ENCODE measurements at places on chromosomes 3 and 15. TPM values are rescaled to one million over a fixed set of nuclear protein-coding genes. Genes with fewer than 3 reads are reported as not detected.
A peak's percentile ranks its signal among the peaks of the same experiment; 100 is the strongest.

The MST1R gene
- 1.3 TPM for total RNA-seq

The GRAMD2A gene
- total RNA-seq = not detected

The KCNH8 gene
- total RNA-seq = not detected

The TMEM212 gene
- total RNA-seq = not detected

The RARRES1 gene
- 1.3 TPM for total RNA-seq

The GP9 gene
- 0.20 TPM for total RNA-seq

The RTP3 gene
- 28.6 TPM for total RNA-seq

The TGM5 gene
- total RNA-seq = not detected

The LAMB2 gene
- total RNA-seq = 172 TPM

GRCh38 chr3:105473521-105474223 lies 107.0 kb downstream of the ALCAM start:
- no peak for DNase-seq

DNA sequence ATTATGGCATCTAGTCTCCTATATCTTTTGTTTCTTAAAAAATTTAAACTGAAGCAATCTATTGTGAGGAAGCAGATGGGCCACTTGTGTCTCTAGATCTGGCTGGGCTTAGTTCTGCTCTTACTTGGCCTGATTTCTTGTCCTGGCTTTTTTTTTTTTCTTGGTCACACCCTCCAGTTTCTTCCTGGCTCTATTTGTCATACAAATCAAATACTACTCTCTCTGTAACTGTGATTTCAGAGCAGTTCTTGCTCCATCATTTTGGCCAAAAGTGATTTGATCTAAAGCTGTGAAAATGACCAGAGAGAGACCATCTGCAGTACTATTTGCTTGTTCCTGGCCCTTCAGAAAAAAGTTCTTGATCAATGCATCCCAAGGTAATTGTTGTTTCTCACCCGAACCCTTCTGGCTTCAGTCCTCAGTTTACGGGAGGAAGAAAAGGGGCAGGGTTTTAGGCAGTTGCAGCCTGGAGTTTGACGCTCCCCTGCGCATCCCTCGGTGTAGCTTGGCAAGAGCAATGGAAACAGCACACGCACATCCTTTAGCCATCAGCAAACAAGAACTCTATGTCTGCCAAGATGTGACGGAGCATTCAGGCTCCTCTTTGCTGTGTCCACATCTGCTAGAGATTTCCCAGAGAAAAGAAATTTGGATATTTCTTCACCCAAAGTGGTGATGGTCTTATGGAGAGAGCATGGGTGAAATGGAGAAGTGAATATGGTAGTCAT lies 31.6 kb downstream of the CHST2 start:
- DNase-seq = no peak

DNA sequence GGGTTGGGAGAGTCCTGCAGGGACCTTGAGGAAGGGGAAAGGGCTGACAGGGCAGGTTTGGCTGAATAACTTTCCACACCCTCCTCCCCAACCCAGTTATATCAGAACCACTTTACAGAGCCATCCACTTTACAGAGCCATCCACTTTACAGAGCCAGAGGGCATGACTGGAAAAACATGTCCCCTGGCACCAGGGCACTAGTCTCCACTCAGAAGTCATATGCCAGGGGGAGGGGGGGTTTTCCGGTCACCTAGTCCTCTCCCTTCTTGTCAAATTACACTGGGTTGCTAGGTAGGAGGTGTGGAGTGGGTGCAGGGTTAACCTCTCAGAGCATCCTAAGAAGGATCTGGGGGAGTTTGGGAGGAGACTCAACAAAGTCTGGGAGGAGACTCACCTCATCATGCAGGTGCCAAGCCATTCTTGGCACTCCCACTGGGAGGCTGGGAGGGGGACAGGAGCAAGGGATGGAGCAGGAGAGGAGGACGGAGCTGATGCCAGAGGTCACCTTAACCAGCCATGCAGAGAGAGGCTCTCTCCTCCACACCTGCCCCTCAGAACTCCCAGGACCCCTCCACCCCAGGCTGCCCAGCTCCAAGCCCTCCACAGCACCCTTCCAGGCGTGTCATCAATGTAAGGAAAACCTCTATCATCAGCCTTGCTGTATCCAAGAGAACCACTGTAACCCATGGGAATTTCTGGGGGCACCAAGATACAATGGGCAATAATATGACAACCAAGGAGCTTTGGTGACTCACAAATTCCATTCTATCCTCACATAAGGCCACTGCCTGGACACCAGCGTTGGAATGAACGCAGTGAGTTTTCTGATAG lies 1.7 kb downstream of the LRRC2 start:
- no peak for DNase-seq

DNA sequence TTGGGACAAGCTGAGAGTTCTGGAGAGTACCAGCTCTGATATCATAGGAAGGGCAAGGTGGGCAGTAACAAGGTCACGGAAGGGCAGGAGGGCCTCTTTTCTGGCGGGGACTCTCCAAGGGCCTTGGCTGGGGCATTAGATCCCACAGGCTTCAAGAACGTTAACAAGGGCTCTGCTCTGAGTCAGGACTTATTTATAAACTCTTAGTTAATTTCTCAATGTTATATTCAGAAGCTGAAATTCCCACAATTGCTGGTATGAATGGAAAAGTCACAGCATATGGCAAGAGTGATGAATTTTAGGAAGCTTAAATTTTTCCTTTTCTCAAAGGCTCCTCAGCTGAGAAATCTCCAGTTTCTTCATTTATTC lies 320.2 kb upstream of the TBC1D5 start:
- DNase-seq = no peak

GRCh38 chr3:13047296-13048165 lies 25.7 kb downstream of the IQSEC1 start:
- DNase-seq = no peak

- DNase-seq = no peak
These were observed 16.9 kb upstream of the CSPG4 start for GRCh38 chr15:75729326-75730069.

- no peak for DNase-seq
These were observed 82.2 kb downstream of the C3orf70 start for GRCh38 chr3:185070491-185071286.

GRCh38 chr3:152583963-152584362 lies 251.0 kb upstream of the P2RY1 start:
- DNase-seq = no peak

DNA sequence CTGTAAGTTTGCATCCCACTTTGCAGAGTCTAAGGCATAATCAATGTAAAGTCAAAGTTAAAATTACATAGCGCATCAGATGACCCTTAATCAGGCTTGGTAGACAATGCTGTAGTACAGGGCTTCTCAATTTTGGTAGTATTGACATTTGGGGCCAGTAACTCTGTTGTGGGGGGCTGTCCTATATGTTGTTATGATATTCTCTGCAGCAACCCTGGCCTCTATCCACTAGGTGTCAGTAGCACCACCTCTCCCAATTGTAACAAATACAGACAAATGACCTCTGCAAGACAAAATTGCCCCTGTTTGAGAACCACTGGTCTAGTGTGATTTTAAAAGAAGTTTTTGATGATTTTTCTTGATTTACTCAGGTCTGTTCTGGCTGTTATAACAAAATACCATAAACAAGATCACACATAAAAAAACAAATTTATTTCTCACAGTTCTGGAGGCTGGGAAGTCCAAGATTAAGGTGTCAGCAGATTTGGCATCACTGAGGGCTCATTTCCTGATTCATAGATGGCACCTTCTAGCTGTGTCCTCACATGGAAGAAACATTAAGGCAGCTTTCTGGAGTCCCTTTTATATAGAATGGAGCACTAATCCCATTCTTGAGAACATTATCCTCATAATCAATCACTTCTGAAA lies 37.6 kb upstream of the SLC9A9 start:
- DNase-seq = no peak

GRCh38 chr15:67109141-67110034 lies 44.0 kb downstream of the SMAD3 start:
- DNase-seq = peak; percentile 61

DNA sequence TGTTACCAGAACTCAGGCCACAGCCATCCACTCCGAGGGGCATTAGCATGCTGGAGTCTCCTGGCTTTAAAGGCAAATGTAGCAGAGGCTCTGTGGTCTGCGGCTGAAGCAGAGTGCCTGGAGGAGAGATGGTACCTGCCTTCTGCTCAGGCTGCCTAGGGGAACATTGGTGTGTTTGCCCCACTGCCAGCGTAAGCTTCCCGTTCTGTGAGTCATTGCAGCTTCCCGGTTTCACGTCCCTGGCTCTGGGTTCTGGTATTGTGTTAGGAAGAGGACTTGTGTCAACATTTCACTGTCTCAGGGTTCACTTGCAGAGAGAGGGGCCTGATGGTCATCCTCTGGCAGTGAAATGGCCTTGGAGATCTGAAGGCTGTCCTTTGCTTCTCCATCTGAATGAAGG lies 1.8 kb downstream of the GASK1A start:
- DNase-seq = no peak

GRCh38 chr3:3110749-3111361 lies 681 bp upstream of the IL5RA start:
- DNase-seq = no peak

DNA sequence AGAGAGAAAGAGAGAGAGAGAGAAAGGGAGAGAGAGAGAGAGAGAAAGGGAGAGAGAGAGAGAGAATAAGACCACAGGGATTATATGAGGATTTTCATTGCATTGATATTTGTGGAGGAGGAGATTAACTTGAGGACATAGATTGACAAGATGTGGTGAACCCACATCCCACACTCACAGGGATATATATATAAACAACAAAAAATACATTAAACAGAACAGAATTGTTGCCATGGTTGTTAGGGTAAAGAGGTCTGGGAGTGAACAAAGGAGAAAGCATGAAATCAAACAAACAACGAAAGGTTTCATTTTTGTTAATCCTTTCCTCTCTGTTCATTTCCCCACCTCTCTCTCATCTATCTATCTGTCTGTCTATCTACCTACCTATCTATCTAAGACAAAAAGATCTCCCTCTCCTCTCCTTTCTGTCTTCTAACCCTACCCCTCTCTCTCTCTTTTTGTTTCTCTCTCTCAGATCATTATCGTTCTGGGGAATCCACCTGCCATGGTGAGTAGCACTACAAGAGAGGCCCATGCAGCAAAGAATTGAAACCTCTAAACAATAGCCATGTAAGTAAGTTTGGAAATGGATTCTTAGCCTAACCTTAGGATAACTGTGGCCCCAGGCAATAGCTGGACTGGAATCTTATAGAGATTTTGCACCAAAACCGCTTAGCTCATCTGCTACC lies 280.9 kb downstream of the RAP2B start:
- DNase-seq = no peak

GRCh38 chr3:117666812-117667211 lies 957.2 kb downstream of the TUSC7 start:
- no peak for DNase-seq

- peak; percentile 57 for DNase-seq
These were observed 25.2 kb downstream of the GOLGA6D start for GRCh38 chr15:75307778-75308390.

DNA sequence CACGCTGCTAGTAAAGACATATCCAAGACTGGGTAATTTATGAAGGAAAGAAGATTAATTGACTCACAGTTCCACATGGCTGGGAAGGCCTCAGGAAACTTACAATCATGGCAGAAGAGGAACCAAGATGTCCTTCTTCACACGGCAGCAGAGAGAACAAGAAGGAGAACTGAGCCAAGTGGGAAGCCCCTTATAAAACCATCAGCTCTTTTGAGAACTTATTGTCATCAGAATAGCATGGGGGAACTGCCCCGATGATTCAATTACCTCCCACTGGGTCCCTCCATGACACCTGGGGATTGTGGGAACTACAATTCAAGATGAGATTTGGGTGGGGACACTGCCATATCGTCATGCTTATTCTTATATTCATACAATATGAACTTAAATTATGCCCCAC lies 49.0 kb downstream of the DUT start:
- DNase-seq = no peak

- peak; percentile 81 for DNase-seq
These were observed 155.5 kb downstream of the PLD1 start for GRCh38 chr3:171654809-171655208.

GRCh38 chr3:133831966-133832801 lies 26.6 kb downstream of the SRPRB start:
- DNase-seq = no peak

DNA sequence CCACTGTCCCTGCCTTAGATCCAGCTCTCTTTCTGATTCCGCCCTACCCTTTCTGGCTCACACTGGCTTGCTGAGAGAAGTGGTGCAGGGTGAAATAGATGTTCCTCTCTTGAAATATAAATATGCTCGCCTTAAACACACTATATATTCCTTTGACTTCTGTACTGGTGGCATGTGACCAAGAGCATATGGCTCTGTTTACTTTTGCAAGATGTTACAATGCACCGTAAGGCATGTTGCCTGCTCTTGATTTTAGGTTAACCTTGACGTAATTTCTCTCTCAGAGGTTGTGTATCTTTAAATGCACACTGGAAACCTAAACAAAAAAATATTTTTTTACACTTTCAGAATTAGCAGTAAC lies 749 bp downstream of the RSRC1 start:
- no peak for DNase-seq

- no peak for DNase-seq
These were observed 289.6 kb upstream of the C2CD4B start for GRCh38 chr15:62454567-62455172.

DNA sequence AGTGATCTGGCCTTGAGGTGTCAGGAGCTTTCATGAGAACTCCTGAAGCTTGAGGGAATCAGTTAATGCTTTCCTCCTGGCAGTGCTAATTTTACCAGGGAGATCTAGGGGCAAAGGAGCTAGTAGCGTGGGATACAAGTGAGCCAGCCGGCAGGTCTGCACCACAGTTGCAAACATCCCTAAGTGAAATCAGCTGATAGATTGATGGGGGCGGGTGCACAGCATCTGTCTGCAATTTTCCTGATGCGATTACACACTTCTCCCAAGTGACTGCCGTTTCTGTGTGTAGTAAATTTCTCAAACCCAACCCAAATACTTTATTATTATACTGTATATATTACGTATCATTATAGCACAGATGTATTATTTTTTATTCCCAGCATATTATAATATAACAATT lies 304.5 kb downstream of the AGBL1 start:
- DNase-seq = no peak

Data from left lobe of liver (tissue), 2 donors.